ENCODE measurements at places on chromosomes 2 and 18.

- no peak for DNase-seq
Observed at GRCh38 chr2:20596193-20596972, 54.5 kb downstream of the HS1BP3 start.

- DNase-seq, result no peak
Observed at GRCh38 chr2:128414351-128414750, 95.7 kb upstream of the HS6ST1 start.

DNA sequence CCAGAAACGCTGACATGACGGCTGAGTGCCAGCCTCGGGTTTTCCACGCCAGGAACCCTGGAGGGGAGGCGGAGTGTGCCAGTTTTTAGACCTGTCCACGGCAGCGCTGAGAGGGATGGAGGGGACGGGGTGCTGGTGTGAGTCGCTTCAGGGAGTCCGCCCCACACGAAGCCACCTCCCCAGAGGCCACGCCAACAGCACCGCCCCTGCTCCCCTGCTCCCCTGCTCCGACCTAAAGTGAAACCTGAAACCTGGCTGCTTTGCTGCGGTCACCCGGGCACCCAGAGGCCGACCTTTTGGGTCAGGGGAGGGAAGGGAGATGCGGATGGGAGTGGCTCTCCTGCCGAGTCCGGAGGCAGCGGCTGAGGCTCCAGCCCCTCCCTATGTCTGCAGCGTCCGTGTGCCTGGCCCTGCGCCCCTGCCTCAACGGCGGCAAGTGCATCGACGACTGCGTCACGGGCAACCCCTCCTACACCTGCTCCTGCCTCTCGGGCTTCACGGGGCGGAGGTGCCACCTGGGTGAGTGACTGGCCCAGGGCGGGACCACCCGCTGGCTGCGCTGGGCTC, 38.1 kb downstream of the SNED1 start:
- no peak for DNase-seq

DNA sequence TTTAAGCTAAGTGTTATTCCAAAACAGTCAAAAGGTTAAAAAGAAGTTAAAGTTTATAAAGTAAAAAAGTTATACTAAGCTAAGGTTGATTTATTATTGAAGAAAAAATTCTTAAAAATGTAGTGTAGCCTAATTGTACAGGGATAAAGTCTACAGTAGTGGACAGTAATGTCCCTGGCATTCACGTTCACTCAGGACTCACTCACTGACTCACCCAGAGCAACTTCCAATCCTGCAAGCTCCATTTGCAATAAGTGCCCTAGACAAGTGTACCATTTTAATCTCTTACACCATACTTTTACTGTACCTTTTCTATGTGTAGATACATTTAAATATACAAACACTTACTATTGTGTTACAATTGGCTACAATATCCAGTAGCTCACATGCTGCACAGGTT, 86.1 kb downstream of the CACNB4 start:
- DNase-seq, result no peak

DNA sequence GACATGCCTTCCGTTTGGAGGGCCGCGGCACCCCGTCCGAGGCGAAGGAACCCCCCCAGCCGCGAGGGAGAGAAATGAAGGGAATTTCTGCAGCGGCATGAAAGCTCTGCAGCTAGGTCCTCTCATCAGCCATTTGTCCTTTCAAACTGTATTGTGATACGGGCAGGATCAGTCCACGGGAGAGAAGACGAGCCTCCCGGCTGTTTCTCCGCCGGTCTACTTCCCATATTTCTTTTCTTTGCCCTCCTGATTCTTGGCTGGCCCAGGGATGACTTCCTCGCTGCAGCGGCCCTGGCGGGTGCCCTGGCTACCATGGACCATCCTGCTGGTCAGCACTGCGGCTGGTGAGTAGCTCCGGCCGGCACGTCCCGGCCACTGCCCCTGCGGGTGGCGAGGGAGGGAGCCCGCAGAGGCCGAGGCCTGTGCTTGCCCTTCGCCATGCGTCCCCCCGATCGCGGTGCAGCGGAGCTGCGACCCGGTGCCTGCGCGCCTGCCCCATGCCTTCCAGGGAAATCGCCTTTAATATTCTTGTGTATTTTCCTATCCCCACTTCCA, 1.2 kb downstream of the BMPR2 start:
- DNase-seq, result no peak

- DNase-seq, result no peak
Observed at GRCh38 chr2:45669032-45669486, 17.6 kb downstream of the PRKCE start.

- no peak for DNase-seq
Observed at GRCh38 chr2:9629222-9630116, 1.3 kb downstream of the YWHAQ start.

GRCh38 chr2:197191940-197192322, 118.6 kb downstream of the ANKRD44 start:
- DNase-seq, result no peak

GRCh38 chr2:119011162-119011909, 69.3 kb downstream of the MARCO start:
- DNase-seq, result no peak

- DNase-seq, result peak; percentile 49
Observed at GRCh38 chr18:79507076-79507545, 111.4 kb downstream of the NFATC1 start.

Data from AML-193 (cell line).